ENCODE measurements at places on chromosomes 4 and X. TPM values are rescaled to one million over a fixed set of nuclear protein-coding genes. Genes with fewer than 3 reads are reported as not detected.

The SYP gene
- under 0.01 TPM for total RNA-seq

The ALPK1 gene
- total RNA-seq = 1.1 TPM

The TLR8 gene
- not detected for total RNA-seq

The CLCN4 gene
- 6.9 TPM for total RNA-seq

The SPATA18 gene
- 2.2 TPM for total RNA-seq

The NOX1 gene
- total RNA-seq = not detected

The TSPAN7 gene
- total RNA-seq = 38.1 TPM

The SSX4B gene
- total RNA-seq = not detected

The PPP1R2C gene
- total RNA-seq = not detected

The ADGRL3 gene
- 1.6 TPM for total RNA-seq

The PAGE5 gene
- total RNA-seq = not detected

The TRAM1L1 gene
- total RNA-seq = 0.65 TPM

The SHOX gene
- not detected for total RNA-seq

The FGFR3 gene
- total RNA-seq = 1.3 TPM

All from lung microvascular endothelial cell (primary cell).